ENCODE measurements at places on chromosomes 12 and 14.

DNA sequence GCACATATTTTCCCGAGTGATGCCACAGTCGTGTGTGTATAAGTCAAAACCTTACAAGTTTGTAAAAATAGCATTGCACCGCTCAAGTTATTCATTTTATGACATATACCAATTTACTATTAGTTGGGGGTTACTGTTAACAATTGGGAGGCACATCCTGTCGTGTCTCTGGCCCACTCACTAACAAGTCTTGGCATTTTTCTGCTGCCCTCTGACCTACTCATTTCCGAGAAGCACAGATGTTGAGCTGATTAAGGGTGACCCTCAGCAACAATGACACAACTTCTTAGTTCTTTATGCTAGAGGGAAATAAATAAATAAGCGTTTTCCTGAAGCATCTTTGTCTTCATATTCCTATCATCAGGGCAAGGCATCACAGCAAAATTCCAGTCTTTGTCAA, 6.8 kb upstream of the ATG14 start:
- no peak for DNase-seq

DNA sequence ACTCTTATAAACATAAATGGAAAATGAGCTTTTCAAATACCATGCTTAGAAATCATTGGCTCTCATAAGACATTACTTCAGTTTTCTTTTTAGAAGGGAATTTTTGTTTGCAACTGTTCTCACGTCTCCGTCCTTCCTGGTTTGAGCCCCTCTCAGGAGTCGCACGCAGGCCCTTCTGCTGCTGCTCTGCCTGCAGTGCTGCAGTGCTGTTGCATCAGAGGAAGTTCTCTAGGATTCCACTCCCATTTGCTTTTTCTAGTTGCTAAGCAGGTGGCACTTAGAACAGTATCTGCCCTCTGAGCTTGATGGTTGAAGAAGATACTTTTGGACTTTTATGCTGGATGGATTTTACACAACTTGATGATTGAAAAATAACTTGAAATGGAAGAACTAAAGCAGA, 70.8 kb downstream of the SCN8A start:
- DNase-seq = no peak

GRCh38 chr12:11577658-11578260, 71.7 kb upstream of the ETV6 start:
- DNase-seq = peak; percentile 54

DNA sequence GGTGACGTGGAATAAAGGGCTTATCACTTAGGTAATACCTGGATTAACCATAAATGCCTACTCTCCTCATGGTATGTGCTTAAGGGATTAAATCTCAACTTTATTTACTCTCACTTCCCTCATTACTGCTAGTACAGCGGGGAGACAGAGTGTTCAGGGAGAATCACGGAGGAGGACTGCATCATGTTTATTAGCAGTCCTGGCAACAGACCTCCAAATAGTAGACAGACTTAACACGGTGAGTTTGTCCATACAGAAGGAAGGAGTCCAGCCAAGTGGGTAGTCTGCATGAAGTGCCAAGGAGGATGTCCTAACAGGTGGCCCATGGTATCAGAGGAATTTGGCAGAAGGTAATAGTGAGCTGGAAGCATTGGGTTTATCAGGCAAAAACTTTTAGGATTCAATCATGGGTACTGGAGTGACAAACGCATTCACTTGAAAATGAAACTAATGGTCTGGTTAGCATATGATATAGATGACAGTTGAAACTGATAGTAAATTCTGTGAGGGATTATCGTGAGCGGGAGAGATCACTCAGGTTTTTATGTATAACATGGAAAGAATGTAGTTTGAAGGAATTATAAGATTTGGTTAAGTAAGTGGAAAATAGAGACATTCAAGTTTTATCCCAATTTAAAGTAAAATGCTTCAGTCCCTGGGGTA, 471.8 kb downstream of the TMEM117 start:
- DNase-seq = no peak

DNA sequence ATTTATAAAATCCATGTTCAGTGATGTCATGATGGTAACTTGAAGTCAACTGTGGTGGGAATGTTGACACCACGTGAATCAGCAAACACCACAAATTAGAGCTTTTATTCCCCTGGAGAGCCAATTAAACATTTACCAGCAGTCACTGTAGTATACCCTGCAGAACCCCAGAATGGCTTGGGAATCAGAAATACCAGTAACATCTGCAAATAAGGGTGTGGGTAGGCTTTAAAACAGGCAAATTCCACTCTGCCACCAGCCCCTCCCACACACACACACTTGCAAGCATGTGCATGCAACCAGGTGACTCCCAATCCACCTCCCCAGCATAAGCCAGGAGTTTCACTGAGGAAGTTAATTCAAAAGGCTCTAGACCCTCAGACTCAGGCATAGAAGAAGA, 63.6 kb upstream of the TMEM263 start:
- no peak for DNase-seq

DNA sequence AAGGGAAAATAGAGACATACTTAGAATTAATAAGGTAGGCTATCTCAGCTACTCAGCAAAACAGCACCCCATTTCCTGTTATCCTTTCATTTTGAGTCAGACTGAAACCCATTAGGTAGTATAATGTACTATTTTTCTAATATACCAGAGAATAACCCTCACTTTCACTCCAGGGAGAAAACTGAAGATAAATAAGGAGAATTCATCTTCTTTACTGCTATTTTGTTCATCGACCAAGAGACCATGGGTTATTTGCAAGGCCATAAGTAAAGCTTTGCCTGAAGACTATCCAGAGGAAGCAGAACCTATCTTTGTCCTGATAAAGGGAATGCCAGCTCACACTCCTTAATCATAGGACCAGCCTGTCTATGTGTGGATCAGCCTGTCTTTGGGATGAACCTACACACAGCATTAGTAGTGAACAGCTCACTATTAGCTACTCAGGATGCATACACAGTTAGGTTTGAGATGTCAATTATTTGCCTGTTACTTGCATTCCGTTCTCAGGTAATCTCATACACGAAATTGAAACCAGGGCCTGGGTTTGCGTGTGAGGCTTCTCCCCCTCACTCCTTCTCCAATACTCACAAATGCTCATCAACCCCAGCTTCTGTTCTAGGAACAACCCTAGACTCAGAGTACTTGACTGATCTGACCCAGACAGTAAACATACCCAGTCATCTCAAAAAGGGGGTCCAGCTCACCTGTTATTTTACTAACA, 124.4 kb downstream of the DAD1 start:
- no peak for DNase-seq
